ENCODE measurements at places on chromosomes 12 and 14.

GRCh38 chr12:52828156-52828555 lies 6.0 kb downstream of the KRT79 start:
- DNase-seq: no peak

GRCh38 chr12:45368841-45369489 lies 153.1 kb downstream of the ANO6 start:
- no peak for DNase-seq

- DNase-seq: no peak
Measured at GRCh38 chr14:33134975-33135374, 196.3 kb downstream of the NPAS3 start.

DNA sequence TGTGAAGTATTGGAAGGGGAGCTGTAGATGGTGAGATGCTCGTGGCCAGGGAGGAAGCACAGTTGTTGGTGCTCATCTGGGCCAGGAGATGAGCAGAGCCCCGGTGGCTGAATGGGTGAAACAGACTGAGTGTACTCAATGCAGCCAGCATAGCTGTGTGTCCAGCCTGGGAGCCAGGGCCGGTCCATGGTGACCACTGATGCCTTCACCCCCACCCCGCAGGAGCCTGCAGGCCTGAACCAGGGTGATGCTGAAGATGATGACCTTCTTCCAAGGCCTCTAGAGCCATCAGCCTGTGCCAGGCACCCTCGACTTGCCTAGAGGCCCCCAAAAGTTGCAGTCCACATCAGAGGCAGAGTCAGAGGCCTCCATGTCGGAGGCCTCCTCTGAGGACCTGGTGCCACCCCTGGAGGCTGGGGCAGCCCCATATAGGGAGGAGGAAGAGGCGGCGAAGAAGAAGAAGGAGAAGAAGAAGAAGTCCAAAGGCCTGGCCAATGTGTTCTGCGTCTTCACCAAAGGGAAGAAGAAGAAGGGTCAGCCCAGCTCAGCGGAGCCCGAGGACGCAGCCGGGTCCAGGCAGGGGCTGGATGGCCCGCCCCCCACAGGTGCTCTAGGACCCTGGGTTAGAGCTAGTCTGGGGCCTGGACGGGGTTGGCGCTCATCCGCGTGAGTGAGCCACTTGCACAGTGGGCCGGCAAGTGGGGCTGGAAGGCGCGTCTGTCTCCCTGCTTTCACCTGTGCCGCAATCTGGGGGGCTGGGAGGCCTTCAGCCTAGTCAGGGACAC lies 3.0 kb downstream of the TNFAIP2 start:
- DNase-seq: no peak

DNA sequence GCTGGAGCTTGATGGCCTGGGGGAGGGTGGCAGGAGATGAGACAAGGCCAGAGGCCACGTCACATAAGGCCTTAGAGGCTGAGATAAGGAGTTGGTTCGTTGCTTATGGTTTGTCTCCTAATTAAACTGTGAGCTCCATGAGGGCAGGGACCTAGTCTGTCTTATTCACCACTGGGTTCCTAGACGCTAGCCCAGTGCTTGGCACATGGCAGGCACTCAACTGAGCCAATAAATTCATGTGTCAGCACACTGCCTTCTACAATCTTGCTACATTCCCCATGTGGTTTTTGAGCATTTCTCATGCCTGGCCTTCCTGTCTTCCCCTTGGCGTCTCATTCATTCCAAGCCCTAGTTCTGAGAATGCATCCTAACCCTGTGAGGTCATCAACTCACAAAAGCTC lies 92.5 kb upstream of the MED13L start:
- DNase-seq: no peak

DNA sequence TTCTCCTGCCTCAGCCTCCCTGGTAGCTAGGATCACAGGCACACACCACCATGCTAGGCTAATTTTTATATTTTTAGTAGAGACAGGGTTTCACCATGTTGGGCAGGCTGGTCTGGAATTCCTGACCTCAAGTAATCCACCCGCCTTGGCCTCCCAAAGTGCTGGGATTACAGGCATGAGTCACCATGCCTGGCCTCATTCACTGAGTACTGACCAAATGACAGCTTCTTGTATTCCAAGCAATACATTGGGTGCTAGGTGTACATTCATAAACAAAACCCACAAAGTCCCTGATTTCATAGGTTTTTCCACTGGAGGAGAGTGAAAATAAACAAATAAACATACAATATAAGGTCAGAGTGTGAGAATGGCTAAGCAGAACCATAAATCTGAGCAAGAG lies 136.3 kb downstream of the HELB start:
- DNase-seq: no peak

GRCh38 chr12:123404581-123404980 lies 20.6 kb downstream of the KMT5A start:
- no peak for DNase-seq

DNA sequence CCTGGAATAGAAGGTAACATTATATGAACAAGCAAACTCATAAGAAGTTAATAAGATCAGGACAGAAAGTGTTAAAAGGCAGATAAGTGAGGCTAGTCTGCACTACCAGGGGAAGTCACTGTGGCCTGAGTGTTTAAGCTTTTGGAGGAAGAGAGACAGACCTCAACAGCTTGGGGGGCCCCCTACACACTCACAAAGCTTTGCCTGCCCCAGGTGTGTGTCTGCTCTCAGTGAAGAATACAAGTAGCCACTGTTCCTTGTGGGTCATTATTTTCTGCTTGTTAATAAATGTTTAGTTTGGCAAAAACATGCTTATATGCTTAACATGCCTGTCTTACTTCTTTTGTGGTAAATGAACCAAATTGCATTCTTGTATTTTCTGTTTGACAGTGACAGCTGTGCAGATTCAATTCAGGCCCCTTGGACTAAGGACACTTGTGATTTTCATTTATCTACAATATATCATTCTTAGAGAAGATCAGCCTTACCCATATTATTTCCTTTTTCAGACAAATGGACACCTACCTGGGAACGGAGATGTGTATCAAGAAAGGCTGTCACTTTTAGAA lies 50.7 kb upstream of the C12orf71 start:
- no peak for DNase-seq

- DNase-seq: no peak
Measured at GRCh38 chr14:31994391-31995033, 82.6 kb upstream of the ARHGAP5 start.

DNA sequence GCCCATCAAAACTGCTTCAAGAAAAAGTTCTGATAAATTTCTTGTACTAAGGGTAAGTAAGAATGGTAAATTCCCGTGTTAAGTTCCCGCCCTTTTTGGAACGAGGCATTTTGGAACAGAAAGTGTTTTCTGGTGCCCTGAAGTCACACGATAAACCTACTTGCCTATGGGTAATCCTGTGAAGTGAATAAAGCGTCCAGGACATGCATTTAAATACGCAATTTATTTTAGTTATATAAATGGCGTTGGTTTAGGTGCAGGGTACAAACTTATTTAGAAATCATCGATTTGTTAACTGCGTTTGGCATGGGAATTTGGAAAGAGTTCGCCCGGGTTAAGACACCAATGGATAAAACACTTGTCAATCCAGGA lies 715 bp upstream of the RAP1B start:
- DNase-seq: no peak

GRCh38 chr14:79420725-79421124 lies 790.6 kb downstream of the DIO2 start:
- no peak for DNase-seq

DNA sequence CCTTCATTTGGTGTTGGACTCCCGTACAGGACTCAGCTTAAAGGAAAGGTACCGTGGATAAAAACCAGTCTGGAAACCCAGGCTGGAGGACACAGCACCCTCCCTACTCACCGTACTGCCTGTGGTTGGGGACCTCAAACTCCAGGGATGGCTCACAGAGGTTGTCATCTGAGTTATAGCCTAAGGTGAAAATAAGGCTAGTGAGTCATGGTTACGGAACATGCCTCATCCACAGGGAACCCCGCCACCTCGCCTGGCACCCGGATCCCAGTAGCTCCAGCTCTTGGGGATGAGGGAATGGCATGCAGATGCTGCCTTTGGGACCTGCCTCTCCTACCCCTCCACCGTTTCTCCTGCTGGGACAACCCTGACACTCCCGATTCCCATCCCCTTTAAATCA lies 36.8 kb upstream of the GPR68 start:
- DNase-seq: no peak

GRCh38 chr12:42589465-42590329 lies at the start of gene PRICKLE1:
Gene PRICKLE1, minus strand, starts transcription at chr12:42589746. Its CDS starts 117,230 bp downstream, at chr12:42472516.
- DNase-seq: no peak

GRCh38 chr12:120470150-120470784 lies 719 bp upstream of the SRSF9 start:
- DNase-seq: no peak

GRCh38 chr14:105605464-105606304 lies 79.3 kb downstream of the TMEM121 start:
- no peak for DNase-seq

DNA sequence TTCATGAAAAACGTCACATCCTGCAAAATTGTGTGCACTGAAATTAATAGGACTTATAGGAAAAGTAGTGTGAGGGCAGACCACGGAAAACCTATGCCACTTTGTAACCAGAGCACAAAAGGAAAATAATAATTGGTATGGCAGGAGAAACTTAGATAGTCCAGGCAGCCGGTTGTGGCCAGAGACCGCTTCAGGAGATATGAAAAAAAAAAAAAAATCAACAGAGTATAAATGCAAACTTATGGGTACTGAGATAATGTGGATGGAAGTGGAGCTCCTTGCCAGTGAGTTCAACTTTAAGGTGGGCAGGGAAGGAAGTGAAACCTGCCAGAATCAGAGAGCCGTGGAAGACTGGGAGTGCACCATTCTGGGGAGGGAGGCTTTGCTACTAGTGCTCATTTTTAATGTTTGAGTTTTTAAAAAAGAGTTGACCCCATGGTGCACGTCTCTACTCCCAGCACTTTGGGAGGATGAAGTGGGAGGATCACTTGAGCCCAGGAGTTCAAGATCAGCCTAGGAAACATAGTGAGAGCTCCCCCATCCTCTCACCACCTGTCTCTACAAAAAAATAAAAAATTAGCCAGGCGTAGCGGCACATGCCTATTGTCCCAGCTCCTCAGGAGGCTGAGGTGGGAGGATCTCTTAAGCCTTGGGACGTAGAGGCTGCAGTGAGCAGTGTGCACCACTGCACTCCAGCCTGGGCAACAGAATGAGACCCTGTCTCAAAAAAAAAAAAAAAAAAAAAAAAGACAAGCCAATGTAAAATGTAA lies 34.3 kb upstream of the METAP2 start:
- DNase-seq: no peak

GRCh38 chr14:51963286-51963685 lies 26.1 kb upstream of the RTRAF start:
- no peak for DNase-seq

- DNase-seq: no peak
Measured at GRCh38 chr12:127893895-127894609, 372.9 kb upstream of the TMEM132C start.

GRCh38 chr12:53201177-53201541 lies 5.9 kb downstream of the ITGB7 start:
- no peak for DNase-seq

DNA sequence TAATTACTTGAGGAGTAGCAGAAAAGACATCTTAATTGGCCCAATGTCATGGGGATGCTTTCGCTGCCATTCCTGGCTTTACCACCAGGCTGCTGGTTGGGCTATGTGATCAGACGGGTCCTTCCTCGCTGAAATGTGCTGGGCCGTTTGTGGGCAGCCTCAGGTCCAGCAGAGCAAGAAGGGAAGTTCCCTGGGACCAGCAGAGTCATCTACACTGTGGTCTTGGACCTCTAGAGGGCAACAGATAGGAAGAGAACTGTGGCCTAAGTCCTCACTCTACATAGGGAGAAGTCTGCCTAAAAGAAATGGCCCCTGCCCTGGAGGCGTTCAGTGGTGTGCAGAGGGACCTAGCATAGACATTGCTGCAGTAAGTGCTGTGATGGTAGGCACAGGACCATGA lies 10.9 kb downstream of the EVL start:
- no peak for DNase-seq

GRCh38 chr12:67434671-67435370 lies 165.7 kb downstream of the CAND1 start:
- no peak for DNase-seq

DNA sequence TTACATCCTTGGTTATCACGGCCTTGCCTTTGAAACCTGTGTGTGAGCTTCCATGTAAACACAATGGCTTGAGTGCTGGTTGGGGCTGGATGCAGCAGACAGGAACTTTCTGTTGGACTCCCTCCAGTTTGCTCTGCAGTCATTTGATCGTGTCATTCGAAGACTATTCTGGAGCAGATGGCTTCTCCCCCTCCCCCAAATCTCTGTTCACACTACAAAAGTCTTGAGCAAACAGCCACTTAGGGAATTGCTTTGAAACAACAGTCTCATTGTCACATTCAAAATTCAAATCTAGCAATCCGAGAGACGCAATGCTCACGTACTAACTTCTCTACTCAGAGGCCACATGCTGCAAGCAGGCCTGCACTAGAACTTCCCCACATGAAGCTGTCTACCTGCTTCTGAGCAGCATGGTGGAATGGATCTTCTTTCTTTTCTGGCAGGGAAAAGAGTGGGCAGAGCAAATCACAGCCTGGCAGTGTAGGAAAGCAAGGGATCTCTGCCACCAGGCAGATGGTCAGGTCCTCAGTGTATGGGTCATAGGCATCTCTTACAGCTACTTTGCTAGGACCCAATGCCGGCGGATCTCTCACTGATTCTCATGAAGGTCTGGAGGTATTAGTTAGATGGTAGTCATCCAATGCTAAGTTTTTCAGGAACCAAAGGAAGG lies 214.2 kb downstream of the PPM1H start:
- DNase-seq: no peak

DNA sequence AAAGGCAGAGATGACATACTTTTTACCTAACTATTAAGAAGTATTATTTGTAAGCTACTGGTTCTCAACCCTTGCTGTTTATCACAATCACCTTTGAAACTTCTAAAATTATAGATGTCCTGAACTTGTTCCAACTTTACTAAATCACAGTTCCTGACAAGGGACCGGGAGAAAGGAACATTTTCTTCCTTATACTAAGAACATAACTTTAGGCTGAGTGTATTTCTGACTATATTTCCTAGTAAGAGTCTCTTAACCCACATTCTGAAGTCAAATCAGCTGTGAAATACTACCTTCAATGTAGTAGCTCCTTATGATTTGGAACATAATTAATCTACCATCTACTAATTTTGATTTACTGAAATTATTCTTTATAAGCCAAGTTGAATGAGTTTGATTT lies 80.2 kb downstream of the BAZ1A start:
- DNase-seq: no peak

GRCh38 chr12:553216-554000 lies 93.7 kb downstream of the B4GALNT3 start:
- DNase-seq: no peak

DNA sequence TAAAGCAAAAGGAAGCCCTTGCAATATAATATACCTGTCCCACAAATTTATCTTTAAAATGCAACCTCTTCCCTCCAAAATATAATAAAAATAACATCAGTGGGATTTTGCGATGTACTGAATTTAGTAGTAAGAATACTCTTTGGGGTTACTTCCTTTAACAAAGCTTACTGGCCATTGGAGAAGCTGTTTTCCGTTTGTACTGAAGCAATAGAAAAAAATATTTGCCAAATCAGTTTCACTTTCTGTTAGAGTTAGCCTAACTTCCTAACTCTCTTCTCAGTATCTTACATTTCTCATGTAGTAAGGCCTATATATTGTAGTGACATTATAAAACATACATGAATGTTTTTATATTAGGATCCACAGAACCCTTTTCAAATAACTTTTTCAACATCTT lies 3.7 kb downstream of the MAX start:
- no peak for DNase-seq

- DNase-seq: no peak
Measured at GRCh38 chr14:29823816-29824215, 103.8 kb downstream of the PRKD1 start.
